ENCODE measurements at places on chromosomes 7 and 10. TPM values are rescaled to one million over a fixed set of nuclear protein-coding genes. Genes with fewer than 3 reads are reported as not detected.

Gene RHOBTB1
- total RNA-seq: 17.7 TPM

Gene ANKRD61
- not detected for total RNA-seq

Gene GTF2I
- total RNA-seq: 146 TPM

Gene DPCD
- 44.2 TPM for total RNA-seq

Data from smooth muscle cell of the umbilical artery (primary cell).